ENCODE measurements at places on chromosomes 7 and 10.

GRCh38 chr7:7251742-7252141, 69.4 kb downstream of the C1GALT1 start:
- DNase-seq: no peak

GRCh38 chr7:140055833-140056232, 6.9 kb downstream of the PARP12 start:
- no peak for DNase-seq

GRCh38 chr7:91634485-91635177, 245.9 kb downstream of the MTERF1 start:
- DNase-seq: no peak

GRCh38 chr7:100722480-100723212, 2.4 kb downstream of the EPO start:
- DNase-seq: no peak

DNA sequence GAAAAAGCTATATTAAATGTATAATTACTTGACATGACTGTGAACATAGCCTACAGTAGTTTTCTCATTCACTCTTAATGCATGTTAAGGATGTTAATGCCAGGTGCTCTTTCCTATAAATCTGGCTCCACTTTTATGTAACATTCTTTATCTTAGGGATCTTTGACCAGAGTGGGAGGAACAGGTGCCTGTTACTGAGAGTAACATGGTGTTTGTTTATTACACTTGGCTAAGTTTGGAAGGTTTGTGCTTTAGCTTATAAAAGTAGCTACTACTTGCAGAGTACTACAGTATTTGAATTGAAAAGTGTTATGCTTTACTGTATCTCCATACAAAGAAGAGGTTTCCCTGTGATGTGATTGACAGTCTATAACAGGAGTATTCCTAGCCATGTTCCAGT, 183.4 kb downstream of the DYNC1I1 start:
- no peak for DNase-seq

- DNase-seq: no peak
Measured at GRCh38 chr7:77698042-77698625, 1.9 kb downstream of the RSBN1L start.

Data from fibroblast of the aortic adventitia (primary cell).